Right lung (tissue), 10 donors: ENCODE measurements at places on chromosomes 5 and 9. TPM values are rescaled to one million over a fixed set of nuclear protein-coding genes. Genes with fewer than 3 reads are reported as not detected.

DNA sequence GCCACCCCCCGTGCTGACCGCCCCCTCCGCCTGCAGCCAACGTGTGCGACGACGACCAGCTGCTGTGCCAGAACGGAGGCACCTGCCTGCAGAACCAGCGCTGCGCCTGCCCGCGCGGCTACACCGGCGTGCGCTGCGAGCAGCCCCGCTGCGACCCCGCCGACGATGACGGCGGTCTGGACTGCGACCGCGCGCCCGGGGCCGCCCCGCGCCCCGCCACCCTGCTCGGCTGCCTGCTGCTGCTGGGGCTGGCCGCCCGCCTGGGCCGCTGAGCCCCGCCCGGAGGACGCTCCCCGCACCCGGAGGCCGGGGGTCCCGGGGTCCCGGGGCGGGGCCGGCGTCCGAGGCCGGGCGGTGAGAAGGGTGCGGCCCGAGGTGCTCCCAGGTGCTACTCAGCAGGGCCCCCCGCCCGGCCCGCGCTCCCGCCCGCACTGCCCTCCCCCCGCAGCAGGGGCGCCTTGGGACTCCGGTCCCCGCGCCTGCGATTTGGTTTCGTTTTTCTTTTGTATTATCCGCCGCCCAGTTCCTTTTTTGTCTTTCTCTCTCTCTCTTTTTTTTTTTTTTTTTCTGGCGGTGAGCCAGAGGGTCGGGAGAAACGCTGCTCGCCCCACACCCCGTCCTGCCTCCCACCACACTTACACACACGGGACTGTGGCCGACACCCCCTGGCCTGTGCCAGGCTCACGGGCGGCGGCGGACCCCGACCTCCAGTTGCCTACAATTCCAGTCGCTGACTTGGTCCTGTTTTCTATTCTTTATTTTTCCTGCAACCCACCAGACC, 80.2 kb downstream of the NTNG2 start:
- no peak for DNase-seq

- DNase-seq = no peak
These were observed 41.4 kb downstream of the AGTPBP1 start for GRCh38 chr9:85700330-85700729.

- DNase-seq = no peak
These were observed 1.8 kb downstream of the BNC2 start for GRCh38 chr9:16868701-16869100.

- no peak for DNase-seq
These were observed 184.4 kb downstream of the PLK2 start for GRCh38 chr5:58275516-58275915.

GRCh38 chr9:19720377-19720776, 68.5 kb downstream of the SLC24A2 start:
- DNase-seq = peak; percentile 7

DNA sequence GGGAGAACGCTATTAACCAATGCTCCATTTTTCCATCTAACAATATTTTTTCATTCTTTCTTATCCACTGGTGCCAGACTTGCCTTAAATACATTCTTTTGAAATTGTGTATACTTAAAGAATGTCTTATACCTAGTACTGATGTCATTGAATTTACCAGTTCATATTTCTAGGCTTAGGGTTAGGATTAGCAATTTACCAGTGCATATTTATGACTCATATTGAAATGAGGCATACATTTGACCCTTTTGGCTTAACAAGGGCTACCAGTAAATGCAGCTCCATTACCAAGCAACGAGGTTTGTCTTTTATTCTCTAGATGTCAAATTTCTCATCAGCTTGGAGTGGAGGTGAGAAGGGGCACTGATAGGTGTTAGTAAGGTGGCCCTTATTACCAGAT, 89.5 kb downstream of the CDH9 start:
- DNase-seq = no peak

DNA sequence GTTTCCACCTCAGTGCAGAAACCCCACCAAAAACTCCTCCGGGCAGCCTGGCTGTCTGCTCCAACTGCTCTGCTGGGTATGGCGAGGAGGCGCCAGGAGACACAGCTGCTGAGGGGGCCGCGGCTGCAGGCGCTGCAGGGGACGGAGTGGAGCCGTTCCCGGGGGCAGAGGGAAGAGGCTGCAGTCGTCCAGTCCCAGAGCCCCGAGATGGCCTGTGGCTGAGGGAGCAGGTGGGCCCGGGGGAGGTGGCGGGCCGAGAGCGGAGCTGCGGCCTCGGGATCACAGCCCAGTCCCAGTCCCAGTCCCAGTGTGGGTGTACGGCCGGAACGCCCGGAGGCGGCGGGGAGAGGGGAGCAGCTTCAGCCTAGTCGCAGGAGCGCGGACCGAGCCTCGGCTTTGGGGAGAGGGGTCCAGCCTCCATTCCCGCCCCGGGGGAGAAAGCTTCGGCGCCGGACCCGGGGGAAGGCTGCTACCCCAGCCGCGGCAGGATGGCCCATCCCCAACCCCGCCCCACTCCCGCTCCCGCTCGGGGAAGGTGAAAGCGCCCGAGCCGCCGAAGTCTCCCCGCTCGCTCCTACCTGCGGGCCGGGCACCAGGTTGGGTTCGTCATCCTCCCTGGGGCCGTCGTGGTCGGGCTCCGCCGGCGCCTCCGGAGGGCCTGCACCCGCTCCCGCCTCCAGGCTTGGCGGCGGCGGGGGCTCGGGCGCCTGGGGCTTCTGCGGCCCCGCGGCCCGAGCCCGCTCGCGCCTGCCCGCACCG, 513 bp downstream of the FAM193B start:
- DNase-seq = no peak

DNA sequence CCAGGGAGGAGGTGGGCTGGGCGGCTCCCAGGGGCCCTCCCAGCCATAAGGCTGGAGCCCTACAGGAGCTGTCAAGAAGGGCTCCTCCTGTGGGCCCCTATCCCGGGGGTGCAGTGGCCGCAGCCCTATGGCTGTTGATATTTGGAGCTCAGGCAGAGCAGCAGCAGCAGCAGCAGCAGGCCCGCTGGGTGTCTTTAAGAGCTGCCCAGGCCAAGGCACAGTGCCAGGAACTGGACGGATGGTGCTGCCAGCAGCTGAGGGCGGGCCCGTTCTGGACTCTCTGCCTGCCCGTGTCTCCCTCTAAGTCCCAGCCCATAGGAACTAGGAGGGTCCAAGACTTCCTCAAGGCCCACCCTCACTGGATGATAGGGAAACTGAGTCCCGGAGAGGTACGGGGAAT, 3.6 kb downstream of the AK1 start:
- DNase-seq = no peak

GRCh38 chr5:151019331-151019730, 1.1 kb upstream of the GPX3 start:
- no peak for DNase-seq

DNA sequence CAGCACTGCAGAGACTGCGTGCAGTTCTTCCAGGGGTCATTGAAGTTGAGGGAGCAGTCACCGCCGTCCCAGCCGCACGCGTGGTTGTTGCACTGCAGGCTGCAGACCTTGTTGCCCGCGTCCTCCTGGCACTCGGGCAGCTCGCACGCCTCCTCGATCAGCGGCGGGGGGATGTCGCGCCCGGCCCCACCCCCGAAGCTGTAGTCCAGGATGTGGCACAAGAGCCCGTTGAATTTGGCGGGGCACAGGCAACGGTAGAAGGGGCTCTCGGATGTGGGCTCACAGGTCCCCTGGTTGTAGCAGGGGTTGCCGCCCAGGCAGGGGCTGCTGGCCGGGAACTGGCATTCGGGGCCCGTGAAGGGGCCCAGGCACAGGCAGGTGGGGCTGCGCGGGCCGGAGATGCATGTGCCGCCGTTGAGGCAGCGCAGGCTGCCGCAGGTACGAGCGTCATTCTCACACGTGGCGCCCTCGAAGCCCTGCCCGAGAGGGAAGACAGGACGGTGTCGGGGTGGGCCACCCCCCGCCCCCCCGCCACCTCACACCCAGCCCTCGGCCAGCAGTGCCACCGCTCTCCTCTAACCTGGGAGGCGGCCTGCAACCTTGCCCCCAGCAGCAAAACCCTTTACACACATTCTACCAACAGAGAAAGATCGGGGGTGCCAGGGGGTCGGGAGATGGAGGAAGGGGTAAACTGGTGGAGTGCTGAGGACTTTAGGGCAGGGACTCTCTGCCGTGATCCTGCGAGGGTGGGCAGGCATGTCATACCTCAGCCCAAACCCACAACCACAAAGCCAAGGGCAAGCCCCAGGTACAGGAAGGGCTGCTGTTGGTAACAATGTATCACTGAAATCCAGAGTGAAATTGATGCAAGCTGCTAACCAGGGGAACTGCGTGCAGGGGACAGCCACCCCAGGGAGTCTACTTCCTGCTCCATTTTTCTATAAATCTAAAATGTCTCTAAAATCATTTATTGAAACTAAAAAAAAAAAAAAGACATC, 22.9 kb upstream of the SEC16A start:
- DNase-seq = no peak

GRCh38 chr5:56656846-56657726, 158.3 kb upstream of the MAP3K1 start:
- no peak for DNase-seq

DNA sequence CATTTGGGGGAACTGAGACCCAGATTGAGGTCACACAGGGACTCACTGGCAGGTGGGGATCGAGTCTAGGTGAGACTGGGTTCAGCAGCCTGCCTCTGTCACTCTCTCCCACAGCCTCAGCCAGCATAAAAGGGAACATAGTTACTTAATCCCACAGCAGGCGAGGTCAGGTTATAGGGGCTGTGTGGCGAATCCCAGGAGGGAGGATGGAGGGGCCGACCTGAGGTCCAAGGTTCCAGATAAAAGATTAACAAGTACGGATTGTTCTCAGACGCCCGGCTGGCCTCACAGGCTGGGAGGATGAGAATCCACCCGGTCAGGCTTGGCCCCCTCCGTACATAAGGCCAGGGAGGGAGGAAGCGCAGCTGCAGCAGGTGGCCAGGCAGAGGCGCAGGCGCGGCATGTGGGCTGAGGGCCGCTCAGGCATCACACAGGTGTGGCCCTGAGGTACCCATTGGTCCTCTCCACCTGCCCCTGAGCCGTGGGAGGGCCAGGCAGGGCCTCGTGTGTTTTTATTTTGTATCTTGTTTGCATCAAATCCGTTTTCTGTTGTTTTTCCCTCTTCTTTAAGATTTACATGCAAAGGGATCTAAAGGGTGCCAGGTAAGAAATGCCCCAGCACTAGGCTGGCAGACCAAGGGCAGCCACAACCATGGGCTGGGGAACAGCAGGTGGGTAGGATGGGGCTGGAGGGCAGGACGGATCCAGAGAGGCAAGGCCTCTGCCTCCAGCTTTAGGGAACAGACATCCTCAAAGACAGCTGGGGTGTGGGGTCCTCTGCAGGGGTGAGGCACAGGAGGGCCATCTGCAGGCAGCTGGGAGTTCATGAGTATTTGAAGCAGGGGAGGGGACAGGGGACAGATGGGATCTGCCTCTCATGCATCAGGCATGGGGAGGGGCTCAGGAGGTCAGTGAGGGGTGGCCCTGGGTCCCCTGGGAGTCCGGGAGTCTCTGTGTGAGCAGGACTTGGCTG, 3.6 kb downstream of the SUSD3 start:
- DNase-seq = no peak

The FAM120AOS gene
- polyA plus RNA-seq = 58.4 TPM

The PCDHA7 gene
- polyA plus RNA-seq = 0.44 TPM

The LPCAT1 gene
- polyA plus RNA-seq = 106 TPM

The FOXD4L6 gene
- polyA plus RNA-seq = not detected

The EXOSC2 gene
- 53.7 TPM for polyA plus RNA-seq

The DDX46 gene
- 104 TPM for polyA plus RNA-seq
